ENCODE measurements at places on chromosomes 3 and 15.

GRCh38 chr3:170258105-170258487 lies 35.9 kb downstream of the PRKCI start:
- DNase-seq, result no peak

DNA sequence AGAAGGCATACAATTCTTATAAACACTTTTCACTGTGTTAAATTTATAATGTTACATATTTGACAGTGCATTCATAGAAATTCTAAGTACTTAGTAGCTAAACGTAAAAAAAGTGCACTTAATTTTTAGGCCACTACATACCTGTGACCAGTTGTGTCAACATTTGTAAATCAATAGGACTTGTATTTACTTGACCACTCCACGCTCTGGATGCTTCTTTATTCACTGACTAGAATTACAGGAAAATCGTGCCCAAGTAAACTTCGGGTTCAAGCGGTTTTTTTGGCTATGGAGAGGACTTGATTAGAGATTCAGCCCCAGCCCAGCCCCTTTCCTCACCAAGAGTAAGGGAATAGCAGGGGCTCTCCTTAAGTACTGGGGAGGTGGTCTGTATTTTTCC lies 21.8 kb downstream of the WDR53 start:
- DNase-seq, result no peak

DNA sequence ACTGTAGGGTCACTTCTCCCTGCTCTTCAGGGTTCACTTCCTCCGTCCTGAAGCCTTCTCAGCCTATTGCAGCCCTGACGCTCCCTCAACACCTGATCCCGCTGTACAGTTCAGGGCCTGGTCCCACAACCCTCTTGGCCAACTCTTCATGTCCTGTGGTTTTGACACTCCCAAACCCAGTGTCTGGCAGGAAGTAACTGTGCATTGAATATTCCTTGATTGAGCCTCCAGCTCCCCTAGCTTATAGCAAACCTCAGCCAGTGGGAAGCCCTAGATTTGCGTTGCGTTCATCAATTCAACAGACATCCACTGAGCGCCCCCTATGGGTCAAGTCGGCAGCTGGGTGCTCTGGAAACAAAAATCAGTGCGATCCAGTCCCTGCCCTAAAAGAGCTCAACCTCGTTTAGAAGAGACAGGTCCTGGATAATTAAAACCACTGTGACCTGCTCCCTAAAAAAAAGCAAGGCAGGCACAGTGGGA lies 13.5 kb downstream of the UBAP1L start:
- DNase-seq, result peak; percentile 90

GRCh38 chr3:28915741-28916500 lies 364.9 kb upstream of the RBMS3 start:
- DNase-seq, result no peak

DNA sequence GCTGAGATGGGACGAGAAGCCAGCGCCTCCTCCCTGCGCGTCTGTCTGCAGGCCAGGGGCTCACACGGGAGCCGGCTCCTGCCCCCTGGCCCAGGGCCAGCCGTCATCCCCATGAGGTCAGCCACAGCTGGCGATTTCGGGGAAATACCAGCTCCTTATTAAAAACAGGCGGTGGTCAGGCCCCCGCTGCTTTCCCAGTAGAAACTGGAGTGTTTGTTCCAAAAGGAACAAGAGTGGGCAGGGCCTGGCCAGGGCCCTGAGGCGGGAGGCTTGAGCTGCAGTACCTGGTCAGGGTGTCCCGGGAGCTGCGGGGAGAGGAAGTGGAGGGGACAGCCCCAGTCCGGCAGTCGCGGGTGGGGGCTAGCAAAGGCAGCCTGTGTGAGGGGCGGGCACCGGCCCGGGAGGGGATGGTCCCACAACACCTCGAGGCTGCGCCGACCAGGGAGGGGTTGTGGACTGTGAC lies 17.8 kb downstream of the MYL3 start:
- peak; percentile 94 for DNase-seq

- no peak for DNase-seq
These were observed 224.5 kb downstream of the TIGIT start for GRCh38 chr3:114518206-114518808.
